ENCODE measurements at places on chromosomes 2 and 18.

GRCh38 chr2:29446847-29447246, 331.6 kb downstream of the CLIP4 start:
- DNase-seq: no peak

DNA sequence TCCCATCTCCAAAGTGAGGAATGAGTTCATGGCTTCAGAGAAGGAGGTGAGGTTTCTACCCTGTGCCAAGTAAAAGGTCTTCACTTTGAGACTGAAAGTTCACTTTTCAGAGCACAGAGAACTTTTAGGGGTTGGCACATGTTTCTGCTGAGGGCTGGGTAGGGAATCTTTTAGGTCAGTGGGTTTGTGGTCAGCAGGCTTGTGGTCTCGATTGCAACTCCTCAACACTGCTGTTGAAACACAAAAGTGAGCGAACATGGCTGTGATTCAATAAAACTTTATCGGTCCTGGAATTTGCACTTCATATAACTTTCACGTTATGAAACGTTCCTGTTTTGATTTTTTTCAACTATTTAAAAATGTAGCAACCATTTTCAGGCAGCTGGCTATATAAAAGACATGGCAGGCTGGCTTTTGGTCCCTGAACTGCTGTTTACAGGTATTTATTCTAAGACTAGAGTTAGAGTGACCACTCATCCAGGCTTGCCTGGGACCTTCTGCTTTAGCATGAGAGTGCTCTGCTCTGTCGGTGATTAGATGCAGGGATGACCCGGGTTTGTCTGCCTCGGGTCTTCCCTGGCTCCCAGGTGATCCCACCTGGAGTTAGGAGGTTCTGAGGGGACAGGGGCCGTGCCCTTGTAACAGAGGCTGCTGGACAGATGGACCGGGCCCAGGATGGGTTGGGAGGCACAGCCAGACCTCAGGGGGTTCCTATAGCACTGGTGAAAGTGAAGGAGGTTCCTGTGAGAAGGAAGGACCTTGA, 62.7 kb upstream of the TAF1B start:
- DNase-seq: no peak

- DNase-seq: no peak
These were observed 60.6 kb upstream of the TTC39C start for GRCh38 chr18:23953984-23954383.

DNA sequence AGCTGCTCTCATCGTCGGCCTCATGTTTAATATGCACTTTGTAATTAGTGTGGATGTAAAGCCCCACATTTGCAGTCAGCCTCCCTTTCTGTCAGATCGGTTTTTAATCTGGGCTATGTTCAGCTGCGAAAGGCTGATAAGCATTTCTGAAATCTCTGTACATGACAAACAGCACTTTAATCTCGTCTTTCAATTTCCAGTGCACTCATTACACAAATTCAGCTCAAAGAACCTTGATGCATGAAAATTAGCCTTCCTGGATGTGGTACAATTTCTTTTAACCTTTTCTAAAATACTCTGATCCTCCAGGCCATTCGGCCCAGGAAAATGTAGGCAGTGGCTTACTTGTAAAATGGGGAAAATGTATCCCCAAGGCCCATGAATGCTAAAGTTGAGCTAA, 265.1 kb downstream of the RND3 start:
- no peak for DNase-seq

- DNase-seq: no peak
These were observed 21.2 kb downstream of the SCG2 start for GRCh38 chr2:223580951-223581350.

DNA sequence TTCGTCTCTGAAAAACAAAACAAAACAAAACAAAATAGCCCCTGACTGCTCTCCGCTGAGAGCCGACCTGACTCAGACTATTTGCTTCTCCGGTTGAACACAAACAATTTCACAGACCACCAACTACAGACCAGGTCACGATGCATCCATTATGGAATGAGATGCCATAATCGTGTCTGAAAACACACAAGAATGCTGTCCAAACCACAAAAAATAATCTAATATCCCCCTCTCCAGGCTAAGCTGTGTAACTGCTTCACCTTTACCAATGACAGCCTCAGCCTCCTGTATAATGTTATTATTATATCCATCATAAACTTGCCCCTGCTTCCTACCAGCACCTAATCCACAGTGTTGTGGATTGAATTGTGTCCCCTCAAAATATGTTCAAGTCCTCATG, 114.7 kb downstream of the DNAH6 start:
- no peak for DNase-seq

- DNase-seq: no peak
These were observed 227.7 kb downstream of the GPD2 start for GRCh38 chr2:156663757-156664409.

GRCh38 chr2:74439803-74440377, 1.8 kb downstream of the RTKN start:
- DNase-seq: peak; percentile 73

DNA sequence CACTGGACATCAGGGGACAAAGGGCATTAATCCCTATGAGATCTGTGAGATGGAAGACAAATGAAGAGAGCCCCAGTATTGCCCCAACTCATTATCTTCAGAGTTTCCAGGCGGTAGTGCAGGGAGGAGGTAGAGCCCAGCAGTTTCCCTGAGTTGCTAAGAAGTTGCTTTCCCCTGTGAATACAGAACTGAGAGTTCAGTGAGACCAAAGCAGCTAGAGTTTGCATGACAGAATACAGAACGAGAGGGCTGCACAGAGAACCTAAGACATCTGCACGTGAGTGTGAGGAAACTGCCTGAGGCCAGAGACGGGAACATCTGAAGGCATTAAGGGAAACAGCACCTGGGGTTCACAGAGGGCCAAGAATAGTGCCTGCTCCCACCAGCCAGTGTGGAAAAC, 18.1 kb upstream of the PGAP1 start:
- DNase-seq: no peak

- DNase-seq: no peak
These were observed 15.2 kb downstream of the SP100 start for GRCh38 chr2:230430957-230431910.

GRCh38 chr2:55718165-55719008, 24.7 kb upstream of the PNPT1 start:
- DNase-seq: no peak

DNA sequence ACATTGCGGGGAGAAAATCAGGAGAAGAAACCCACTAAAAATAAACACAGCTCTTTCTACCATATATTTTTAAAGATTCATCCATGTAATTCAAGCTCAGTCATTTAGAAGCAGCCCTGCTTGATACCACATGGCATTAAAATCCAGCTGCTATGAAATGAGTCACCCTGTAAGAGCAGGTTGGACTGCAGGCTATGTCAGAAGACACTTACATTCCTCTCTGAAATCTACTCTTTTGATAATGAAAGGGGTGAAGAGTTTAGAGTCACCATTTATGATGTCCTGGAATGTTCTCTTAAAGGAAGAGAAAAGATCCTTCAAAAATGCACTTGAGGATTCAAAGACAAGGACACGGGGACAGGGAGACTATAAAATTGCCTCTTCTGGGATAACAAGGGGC, 100.6 kb upstream of the APCDD1 start:
- no peak for DNase-seq

GRCh38 chr2:127523269-127523939, 2.9 kb downstream of the IWS1 start:
- DNase-seq: no peak

GRCh38 chr2:12675801-12676200, 40.9 kb upstream of the TRIB2 start:
- no peak for DNase-seq

- no peak for DNase-seq
These were observed 414.7 kb downstream of the LPIN1 start for GRCh38 chr2:12161085-12161484.

- DNase-seq: no peak
These were observed 1608.9 kb upstream of the PIK3C3 start for GRCh38 chr18:40346146-40346545.

DNA sequence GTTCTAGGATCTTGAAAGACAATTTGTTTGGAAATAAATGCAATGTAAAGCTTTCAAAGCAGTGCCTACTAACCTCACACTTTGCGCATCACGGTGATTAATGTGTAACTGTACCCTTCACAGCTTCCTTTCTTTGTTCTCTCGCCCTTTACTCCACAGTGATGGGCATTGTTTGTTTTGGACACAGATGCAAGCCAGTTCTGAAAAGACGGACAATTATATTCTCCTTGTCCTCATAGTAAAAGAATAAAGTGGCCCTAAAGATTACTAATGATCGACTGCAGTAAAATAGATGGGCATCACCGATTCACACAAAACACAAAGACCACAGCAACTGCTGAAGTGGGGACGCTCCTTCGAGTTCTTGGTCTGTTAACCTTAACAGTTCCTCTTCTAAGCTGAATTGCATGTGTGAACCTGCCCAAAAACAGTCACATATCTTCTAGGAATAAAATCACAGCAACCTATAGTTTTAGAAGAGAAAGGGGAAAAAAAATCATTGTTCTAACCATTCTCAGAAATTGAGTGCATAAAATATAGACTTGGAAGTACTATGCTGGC, 7.7 kb downstream of the L3MBTL4 start:
- no peak for DNase-seq

GRCh38 chr18:213966-214365, 53.9 kb downstream of the THOC1 start:
- DNase-seq: no peak

DNA sequence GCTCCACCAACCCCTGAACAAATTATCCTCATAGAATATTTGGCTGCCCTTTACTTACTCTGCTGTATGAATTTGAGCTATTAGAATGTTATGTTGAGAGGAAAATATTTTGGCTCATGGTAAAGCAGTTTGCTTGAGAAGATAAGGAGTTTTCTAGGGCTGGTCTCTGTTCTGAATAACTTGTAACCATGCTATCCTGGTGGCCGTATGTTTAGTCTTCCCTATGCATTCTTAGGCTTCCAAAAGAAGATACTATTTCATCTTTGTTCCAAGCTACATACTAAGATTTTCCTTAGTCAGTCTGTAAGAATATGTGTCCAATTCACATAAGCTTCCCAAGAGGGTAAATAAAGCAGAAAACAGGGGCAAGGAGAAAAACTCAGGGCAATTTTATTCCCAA, 1105.1 kb upstream of the PIK3C3 start:
- DNase-seq: no peak

GRCh38 chr2:7061921-7062320, 144.7 kb downstream of the RNF144A start:
- no peak for DNase-seq

- DNase-seq: no peak
These were observed 41.0 kb downstream of the CDKL4 start for GRCh38 chr2:39202639-39203369.

DNA sequence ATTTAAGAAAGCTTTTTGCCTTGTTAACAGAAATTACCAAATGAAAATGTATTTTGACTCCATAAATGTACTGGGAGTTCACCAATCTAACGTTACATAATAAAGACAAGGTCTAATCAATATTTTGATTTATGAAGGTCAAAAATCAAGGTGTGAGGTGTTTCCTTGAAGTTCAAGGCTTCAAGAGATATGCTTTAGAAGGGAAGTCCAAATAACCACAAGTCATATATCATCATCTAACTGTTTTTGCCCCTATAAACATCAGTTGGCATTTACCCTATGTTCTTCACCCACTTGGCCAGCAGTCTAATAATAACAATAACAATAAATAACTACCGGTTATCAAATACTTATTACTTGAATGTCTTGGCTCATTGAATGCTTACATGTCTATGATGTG, 196.1 kb upstream of the ID2 start:
- DNase-seq: no peak

DNA sequence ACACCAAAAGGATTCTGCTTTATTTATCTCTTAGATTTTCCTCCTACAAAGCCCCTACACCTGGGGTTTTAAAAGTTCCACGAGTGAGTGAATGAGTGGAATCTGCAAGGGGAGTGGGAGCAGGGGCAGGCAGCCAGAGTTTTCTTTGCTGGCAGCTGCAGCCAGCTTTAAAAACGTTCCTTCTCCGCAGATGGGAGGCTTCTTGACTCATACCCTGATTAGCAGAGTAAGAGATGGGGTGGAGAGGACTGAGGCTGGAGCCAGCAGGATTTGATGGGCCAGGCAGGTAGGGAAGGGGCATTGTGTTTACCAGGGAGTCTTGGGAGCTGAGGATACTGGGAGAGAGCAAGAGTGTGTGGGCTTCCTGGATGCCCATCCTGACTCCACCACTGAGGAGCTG, 99.6 kb upstream of the TNP1 start:
- no peak for DNase-seq

GRCh38 chr18:29979881-29980280, 1062.7 kb downstream of the DSC3 start:
- DNase-seq: no peak

GRCh38 chr2:159010340-159010739, 41.9 kb downstream of the TANC1 start:
- DNase-seq: no peak

GRCh38 chr2:43576981-43577892, 18.6 kb downstream of the THADA start:
- DNase-seq: no peak

- DNase-seq: no peak
These were observed 482.3 kb downstream of the TGIF1 start for GRCh38 chr18:3932276-3932675.

GRCh38 chr2:220334871-220335590, 707.6 kb downstream of the SLC4A3 start:
- DNase-seq: no peak

- no peak for DNase-seq
These were observed 41.0 kb downstream of the EPB41L5 start for GRCh38 chr2:120053891-120054290.

DNA sequence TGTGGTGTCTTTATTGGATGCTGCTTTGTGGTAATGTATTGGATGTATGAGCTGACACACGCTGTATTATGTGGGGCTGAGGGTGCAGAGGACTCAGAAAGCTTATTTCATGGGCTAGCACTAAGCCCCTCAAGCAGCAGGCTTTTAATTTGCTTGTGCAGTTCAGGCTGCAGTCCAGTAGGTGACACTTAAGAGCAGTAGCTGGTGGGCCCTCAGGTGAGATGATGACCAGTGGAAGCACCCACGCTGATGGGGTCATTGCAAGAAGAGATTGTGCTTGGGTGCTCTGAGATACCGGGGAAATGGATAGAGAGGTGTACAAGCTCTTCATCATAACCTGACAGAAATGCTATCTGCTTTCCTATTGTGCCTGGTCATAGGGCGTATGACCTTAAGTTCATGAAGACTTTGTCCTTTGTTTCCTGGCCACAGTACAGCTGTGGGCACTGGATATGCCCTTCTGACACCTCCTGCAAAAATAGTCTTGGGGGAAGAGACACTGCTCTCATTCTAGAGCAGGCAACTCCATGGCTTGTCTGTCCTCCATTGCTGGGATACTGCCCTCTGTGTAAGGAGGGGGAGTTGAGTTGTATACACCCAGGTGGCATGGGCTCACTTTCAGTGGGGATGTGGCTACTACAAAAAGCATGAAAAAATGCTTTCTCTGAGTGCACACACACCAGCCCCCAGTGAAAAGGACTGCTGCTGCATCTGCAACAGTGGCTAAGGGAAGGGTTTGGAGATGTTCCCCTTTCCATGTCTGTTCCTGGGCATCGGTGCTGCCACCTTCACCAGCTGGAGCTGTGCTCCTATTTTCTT, 205.7 kb upstream of the ZSWIM2 start:
- DNase-seq: no peak

DNA sequence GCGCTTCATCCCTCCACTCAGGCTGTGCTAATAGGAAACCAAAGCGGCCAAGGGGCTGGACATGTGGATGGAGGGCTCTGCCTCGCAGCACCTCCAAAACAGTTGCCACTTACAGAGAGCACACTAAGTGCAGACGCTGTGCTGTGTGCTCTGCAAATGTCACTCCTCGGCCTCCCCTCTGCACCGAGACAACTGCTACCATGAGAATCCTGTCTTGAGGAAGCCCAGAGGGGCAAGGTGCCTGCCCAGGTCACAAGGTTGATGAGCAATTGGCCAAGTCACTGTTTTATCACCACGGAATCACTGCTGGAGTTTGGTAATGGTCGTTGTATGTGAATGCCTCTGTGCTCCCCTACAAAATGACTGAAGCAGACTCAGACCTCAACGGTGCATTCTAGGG, 132.2 kb downstream of the SEPTIN10 start:
- no peak for DNase-seq
